SJSA1 (cell line): ENCODE measurements at places on chromosomes 2 and 18. TPM values are rescaled to one million over a fixed set of nuclear protein-coding genes. Genes with fewer than 3 reads are reported as not detected.
A peak's percentile ranks its signal among the peaks of the same experiment; 100 is the strongest.

Gene CRYBA2
- not detected in 2 replicates for total RNA-seq

Gene CYS1
- total RNA-seq: 13.7 and 21.3 TPM in 2 replicates

Gene SERPINB7
- total RNA-seq: 5.8 and 8.5 TPM in 2 replicates

Gene G6PC2
- not detected in 2 replicates for total RNA-seq

Gene CRIM1
- 245 and 249 TPM in 2 replicates for total RNA-seq

DNA sequence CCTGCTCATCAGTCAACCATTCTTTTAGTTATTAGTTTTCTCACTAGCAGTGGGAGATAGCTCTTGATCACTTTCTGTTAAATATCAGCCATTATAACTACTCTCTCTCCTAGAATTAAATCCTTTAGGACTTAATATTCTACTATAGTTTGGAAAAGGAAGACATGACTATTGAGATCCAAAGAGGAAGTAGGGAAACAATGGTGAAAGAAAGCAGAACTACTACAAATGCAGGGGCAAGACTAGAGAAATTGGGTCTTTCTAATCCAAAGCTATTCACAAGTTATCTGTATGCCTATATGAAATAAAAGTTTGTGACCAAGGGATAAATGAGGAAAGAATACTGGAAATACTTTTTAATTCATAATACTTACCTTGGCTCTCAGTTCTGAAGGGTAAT lies 65.1 kb downstream of the SRBD1 start:
- DNase-seq: no peak

DNA sequence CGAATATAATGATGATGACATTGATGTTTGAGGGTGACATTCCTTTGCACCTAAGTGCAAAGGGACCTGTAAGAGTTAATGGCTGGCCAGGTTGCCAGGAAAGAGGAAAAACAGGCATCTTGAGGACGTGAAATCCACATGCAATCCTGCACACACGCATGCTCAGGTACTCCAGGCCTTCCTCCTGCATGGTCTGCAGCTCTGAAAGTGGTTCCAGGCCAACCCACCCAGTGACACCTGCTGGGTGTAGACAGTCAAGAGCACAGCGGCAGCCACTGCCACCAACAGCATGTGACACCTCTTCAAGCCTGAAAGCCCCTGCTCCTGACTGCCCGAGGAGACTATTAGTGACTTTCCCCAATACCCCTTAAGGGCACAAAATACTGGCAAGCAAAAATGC lies 101.6 kb downstream of the PIEZO2 start:
- no peak for DNase-seq

DNA sequence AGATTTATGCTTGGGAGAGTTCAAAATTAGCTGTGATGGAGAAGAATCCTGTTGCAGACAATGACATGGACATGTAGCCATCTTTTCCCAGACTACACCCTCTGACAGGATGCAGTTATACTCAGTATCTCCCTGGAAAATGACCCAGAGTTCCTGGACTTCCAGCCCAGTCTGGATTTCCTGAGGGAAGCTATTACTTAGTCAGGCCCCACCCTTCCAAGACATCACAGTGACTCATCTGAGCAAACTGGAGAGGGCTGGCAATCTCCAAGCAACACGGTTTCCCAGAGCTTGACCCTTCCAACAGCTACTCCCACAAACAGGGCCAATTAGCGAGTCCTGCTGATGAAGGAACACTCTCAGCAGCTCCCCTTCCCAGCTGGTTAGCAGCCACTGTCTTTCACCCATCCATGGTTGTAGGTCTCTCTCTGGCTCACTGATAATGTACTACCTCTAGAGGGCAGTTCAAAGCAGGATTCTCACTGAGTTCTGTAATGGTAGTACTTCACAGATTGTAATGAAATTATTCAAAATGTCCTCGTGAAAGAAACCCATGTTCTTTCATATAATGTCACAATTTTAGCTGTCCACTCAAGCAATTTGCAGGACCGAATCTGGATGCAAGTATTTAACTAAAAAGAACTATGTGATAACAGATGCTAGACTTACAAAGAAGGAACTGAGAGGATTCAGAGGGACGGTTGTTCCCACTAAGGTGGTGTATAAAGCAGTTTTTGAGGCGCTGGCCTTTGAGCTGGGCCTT lies 110.2 kb downstream of the MDH1 start:
- peak; percentile 79 for DNase-seq

DNA sequence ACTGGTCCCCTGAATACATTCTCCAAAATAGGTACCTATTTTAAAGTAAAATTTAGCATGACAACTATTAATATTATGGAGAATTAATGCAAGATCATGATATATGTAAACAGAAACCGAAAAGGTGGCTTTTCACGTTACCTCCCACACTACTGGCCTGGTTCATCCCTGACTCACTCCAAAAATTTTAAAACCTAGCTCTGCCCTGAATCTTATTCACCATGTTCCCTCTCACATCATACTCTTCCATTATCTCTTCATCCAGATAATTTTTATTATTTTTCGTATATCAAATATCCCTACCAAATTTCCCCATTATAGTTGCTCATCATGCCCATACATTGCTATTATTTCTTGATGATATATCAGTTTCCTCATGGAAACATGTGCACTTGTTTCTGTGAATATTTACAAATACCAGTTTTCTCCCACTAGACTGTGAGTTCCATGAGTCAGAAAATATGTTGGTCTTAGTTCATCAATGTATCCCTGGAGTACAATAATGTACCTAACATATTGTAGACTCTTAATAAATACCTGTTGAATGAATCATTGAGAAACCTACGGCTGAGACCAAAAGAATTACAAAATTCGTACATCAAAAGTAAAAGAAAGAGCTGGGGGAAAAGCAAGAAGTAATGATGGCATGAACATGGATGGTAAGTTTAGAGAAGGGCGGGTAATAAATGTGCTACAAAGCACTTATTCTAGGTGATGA lies 360.1 kb upstream of the CHAC2 start:
- DNase-seq: no peak

- no peak for DNase-seq
These were observed 251.5 kb downstream of the GPD2 start for GRCh38 chr2:156687715-156688114.

DNA sequence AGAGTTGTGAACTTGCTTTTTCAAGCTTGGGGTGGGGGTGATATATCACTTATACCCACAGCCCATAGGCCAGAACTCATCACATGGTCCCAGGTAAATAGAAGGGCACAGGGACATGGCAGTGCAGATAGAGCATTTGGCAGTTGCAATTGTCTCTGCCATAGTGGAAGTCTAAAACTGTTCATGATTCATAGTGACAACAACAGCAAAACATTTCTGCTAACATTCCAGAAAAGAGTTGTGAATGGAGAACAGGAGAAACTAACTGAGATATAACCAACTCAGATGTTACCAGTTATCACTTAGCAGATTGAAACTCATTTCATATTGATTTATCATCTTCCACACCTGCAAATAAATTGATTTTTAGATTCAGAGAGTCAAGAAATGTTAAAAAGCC lies 278.6 kb upstream of the KYNU start:
- no peak for DNase-seq

- no peak for DNase-seq
These were observed 695.7 kb upstream of the POU3F3 start for GRCh38 chr2:104158191-104158590.

DNA sequence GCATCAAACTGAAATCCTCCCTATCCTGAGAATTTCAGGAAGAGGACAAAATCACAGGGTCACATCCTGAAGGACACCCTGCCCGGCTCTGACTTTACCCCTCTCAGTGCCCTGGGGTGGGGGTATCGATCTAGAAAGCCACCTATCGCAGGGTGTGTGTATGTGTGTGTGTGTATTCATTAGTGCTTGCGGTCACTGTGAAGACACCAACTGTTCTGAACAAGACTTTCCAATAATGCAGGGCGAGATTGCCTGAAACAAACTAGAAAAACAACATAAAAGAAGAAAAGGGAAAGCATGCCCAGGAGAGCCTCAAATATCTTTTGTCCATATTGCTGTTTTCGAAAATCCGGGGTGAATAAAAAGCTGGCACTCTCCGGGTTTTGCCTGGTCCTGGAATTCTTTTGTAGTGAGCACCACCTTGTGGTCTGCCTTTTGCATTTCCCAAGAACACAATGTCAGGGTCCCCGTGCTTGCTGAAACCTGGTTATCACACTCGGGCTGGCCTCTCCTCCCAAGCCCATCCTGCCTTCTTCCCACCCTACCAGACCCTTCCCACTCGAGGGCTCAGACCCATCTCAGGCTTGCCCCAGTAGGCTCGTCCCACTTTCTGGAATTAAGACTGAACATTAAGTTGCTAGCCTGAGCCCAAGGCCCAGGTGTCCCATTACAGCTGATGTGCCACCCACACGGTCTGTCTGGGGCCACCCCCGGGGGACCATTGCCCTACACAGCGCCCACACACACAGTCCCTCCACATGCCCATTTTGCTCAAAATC lies 25.0 kb upstream of the COPS8 start:
- DNase-seq: peak; percentile 70

- DNase-seq: no peak
These were observed 440.9 kb upstream of the CELF4 start for GRCh38 chr18:38006541-38006940.

GRCh38 chr2:237132799-237133198 lies 47.1 kb downstream of the COPS8 start:
- DNase-seq: peak; percentile 33

DNA sequence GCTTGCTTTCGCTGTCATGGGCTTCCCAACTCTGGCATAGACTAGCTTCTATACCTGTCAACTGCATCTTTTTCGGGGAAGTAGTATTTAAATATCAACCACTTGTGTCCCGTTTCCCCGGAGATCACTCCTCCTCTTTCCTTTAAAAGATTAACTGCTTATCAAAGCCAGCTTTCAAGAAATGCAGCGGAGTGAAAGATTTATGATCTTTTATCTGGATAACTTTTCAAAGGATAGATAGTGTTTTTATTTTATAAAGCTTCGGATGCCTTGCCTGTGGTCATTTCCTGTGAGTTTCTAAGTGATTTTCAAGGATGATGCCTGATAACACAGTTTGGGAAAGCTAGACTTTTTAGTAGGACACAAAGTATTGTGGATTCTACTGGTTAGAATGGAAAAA lies 2.9 kb upstream of the IGFBP5 start:
- DNase-seq: no peak

DNA sequence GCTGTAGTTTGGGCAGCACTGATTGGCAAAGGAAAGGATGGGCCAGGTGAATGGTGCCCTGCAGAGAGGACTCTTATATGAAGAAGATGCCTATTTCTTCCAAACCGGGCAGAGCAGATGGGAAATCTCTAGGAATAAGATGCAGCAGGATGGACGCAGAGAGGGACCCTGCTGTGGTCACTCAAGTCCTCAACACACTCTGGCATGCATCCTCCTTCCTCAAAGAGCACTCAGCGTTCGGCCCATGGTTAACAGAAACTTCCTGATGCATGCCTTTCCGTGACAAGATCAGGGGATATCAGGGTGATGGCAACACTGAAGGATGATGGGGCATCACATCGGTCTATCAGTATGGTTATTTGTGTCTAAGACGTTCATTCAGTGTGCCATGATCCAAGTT lies 232.7 kb downstream of the TTC32 start:
- DNase-seq: no peak

DNA sequence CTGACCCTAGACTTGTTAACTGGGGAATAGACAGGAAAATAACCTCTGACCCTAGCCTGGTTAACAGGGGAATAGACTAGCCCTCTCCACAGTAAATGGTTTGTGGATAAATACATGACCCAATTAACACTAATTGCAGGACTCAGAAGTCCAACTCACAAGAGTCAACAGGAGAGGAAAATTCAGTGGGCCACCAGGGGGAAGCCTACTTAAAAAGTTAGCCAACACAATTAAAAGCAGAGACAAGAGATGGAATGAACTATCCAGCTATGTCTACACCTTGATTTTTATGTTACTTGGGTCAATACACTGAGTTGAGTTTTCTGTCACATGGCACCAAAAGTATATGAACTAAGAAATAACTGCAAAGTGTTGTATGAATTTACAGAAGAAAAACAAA lies 158.8 kb upstream of the SLC39A10 start:
- no peak for DNase-seq

DNA sequence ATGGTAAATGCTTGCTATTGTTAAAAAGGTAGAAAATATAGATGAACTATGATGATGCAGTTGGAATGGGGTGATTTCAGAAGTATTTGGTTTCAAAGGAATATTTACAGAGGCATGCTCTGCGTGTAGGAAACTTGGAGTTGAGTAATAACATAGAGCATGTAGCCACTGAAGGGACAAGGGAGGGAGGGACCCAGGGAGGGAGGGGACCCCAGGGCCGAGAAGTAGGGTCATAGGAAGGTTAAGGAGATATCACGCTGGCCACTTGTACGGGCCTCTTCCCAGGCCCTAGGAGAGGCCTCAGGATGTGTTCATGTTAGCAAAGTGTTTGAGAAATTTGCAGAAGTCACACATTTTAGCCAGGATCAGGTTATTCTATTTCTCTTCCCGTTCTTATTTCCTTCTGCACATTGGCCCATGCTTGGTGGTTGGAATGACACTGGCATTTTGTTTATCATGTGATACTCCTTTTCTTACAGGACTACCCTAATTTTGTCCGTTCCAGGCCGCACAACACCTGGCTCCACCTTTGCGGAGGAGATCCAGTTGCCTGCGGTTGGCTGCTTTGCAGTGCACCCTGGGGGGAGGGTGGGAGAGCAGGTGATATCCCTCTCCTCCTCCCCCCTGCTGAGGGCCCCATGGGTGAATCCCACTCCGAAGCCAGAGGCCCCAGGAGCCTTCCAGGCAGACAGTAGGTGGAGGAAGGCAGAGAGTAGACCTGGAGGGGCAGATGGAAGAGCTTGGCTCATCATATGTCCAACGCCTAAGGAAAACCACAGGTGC lies 16.9 kb upstream of the ACKR3 start:
- DNase-seq: no peak

GRCh38 chr2:14011190-14011589 lies 621.3 kb upstream of the LRATD1 start:
- DNase-seq: no peak
